Right renal cortex interstitium (tissue), 3 donors: ENCODE measurements at places on chromosomes 11 and 22.

DNA sequence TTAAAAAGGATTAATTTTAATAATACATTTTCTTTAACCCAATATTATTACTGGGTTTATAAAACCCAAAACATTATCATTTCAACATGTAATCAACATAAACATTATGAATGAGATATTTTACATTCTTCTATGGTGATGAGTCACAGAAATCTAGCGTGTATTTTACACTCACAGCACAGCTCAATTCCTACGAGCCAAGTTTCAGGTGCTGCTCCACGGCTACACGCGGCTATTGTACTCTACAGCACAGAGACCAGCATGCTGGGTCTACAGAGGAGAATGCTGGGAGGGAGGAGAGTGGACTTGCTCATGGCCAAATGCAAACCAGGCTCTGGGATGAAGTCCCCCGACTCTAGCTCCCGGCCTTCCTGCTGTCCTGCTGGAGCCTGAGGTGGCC, 72.0 kb upstream of the LMO1 start:
- DNase-seq: no peak

- DNase-seq: no peak
Measured at GRCh38 chr11:64763526-64764039, 3.8 kb upstream of the PYGM start.

DNA sequence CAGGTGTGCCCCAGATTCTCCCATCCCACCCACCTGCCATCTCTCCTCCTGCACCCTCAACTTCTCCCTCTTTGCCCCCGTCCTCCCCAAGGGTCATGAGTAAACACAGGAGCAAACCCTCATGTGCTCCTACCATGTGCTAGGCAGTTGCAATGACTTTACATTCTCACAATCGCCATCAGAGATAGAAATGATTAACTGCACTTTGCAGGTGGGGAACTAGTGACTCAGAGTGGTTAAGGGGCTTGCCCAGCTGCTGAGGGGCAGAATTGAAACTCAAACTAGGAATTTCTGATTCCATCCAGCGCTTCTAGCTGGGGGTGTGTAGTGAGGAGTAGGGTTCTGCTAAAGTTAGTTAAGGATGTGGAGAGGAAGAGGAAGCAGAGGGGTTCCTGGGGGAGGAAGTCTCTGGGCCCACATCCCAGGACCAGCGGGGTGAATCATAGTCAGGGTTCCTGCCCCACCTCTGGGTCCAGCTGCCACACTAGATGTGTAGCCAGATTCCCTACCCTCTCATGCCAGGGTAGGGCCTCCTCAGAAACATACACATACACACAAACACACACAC, 16.0 kb upstream of the PRG2 start:
- no peak for DNase-seq

DNA sequence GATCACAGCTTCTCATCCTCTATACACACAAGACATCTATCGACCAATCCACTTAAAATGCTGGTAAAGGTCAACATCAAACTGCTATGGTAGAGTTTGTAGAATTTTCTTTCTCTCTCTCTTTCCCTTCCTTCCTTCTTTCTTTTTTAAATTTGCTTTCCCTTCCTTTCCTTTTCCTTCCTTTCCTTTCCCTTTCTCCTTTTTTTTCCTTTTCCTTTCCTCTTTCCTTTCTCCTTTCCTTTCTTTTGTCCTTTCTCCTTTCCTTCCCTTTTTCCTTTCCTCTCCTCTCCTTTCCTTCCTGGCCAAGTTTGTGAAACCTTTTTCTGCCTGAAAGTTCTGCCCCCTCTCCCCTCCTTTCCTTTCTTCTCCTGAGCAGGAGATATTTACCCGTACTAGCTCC, 3.1 kb downstream of the C11orf97 start:
- no peak for DNase-seq

DNA sequence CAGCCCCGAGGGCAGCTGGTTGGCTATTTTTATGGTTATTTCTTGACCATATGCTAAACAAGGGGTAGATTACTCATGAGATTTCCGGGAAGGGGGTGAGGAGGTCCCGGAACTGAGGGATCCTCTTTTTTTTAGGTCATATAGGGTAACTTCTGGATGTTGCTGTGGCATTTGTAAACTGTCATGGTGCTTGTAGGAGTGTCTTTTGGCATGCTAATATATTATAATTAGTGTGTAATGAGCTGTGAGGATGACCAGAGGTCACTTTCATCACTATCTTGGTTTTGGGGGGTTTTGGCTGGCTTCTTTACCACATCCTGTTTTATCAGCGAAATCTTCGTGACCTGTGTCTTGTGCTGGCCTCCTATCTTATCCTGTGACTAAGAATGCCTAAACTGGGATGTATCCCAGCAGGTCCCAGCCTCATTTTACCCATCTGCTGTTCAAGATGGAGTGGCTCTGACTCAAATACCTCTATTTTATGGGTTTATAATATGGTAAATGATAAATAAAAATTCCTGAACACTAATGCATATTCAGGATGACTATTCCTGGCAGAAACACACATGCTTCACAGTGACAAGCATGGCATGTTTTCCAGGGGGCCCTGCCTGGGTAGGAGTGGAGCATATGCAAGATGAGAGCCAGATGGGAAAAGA, 11.2 kb downstream of the KREMEN1 start:
- no peak for DNase-seq

DNA sequence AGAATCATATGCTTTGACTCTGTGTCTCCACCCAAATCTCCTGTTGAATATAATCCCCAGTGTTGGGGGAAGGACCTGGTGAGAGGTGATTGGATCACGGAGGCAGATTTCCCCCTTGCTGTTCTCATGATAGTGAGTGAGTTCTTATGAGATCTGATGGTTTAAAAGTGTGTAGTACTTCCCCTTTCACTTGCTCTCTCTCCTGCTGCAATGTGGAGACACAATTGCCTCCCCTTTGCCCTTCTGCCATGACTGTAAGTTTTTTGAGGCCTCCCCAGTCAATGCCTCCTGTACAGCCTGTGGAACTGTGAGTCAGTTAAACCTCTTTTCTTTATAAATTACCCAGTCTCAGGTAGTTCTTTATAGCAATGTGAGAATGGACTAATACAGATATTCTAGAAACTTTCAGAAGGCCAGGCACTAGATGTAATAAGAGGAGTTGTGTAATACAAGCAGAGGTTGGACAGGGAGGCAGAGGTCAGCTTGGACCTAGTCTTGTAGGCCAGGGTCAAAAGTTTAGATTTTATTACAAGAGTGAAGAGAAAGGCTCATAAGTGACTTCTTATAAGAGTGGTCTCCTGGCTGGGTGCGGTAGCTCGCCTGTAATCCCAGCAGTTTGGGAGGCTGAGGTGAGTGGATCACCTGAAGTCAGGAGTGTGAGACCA, 9.3 kb upstream of the SERPING1 start:
- DNase-seq: no peak

- DNase-seq: no peak
Measured at GRCh38 chr11:796565-797295, 1.4 kb downstream of the SLC25A22 start.

DNA sequence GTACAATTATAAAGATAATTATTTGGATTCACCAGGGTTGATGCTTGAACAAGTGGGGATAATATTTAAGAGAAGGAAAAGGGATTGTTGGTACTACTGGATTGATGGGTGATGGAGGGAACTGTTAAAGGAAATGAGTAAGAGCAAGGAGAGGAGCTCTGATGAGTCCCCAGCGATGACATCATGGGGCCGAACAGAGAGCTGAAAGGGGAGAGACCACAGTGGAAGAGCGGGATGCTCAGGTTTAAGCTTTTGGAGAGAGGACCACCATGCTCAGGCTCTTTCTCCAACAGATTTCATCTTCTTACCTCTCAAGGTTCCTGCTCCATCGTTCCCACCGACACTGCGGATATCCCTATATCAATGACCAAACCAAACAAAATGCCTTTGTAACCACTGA, 568.7 kb downstream of the ETS1 start:
- no peak for DNase-seq

DNA sequence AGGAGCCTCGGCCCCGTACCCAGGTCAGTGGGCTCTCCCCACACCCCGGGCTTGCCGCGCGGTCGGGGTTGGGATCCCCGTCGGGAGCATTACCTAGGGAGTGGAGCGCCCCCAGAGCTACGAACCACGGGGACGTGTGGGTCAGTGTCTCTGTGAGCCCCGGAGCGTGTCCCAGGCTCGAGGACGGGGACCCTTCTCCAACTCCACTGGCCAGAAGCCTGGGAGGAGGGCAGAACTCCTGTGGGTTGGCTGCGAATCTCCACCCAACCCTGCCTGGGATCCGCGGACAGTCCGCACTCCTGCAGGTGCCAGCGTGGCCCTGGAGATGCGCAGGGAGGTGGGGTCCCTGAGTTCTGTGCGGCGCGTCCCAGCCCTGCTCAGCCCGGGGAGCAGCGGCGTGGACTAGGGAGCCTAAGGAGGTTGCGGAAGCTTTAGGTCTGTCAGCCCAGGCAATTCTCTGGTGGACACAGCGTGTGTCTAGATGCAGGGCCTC, 346 bp downstream of the PPFIBP2 start:
- no peak for DNase-seq
